HepG2 (cell line): ENCODE measurements at places on chromosomes 7 and 10.

DNA sequence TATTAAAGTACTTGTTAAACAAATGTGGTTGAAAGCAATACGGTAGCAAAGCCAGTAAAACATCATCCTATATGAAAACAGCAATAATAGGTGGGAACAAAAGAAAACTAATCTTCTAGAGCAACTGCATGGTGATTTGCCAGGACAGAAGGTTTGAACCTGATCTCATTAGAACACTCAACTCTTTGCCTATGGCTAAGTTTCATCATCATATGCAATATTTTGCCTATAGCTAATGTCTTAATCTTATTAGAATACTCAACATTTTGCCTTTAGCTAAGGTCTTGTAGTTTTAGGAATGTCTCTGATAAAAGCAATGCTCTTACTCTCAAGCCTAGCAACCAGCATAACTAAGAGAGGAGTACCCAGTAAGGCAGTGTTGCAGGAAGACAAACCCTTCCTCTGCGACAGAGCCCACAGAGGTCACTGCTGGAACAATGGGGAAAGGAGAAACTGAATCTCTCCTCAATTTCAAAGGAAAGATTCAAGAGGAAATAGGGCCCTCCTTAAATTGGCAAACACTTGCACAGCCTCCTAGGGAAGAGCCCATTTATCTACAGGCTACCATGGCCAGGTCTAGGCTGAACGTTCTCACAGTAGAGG lies 38.3 kb downstream of the CADPS2 start:
- DNase-seq = no peak

GRCh38 chr10:76942628-76943416 lies 694.8 kb downstream of the KCNMA1 start:
- DNase-seq = no peak

DNA sequence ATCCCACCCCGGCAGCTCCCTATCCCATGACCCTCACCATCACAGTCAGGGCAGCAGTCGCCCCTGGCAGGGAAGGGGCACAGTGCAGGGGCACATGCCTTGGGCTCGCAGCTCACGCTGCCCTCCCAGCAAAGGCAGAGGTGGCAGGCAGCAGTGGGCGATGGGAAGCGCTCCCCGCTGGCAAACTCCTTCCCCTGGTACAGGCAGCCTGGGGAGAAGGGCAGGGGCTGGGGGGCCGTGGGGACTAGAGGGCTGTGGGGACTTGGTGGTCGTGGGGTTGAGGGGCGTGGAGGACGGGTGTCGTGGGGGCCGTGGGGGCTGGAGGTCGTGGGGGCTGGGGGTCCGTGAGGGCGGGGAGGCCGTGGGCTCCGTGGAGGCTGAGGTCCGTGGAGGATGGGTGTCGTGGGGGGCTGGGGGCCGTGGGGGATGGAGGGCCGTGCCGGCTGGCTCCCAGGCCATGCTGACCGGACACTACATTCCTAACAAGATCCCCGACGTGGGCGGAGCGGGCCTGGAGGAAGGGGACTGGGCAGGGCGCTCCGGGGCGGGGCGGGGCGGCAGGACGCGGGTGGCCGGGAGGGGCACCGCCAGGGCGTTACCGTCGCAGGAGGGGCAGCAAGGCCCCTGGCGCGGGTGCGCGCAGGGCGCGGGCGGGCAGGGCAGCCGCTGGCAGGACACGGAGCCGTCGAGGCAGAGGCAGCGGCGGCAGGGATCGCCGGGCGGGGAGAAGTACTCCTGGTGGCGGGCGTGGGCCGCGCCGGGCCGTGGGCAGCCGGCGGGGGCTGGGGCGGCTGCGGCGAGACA lies 20.0 kb downstream of the KCP start:
- no peak for DNase-seq

DNA sequence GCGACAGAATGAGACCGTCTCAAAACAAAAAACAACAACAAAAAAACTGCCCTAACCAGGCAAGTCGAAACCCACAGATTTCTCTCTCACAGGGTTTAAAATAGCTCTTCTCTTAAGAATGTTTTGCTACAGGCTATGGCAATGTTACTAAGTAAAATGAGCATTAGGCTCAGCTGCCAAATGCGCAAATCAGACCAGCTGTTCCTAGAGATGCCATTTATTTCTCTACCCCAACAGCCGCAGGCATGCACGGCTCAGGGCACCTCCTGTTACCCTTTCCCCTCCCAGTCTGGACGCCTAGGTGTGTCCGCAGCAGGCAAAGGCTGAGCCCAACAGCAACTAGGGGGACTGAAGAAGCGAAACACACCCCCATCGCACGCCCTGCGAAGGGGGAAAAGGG lies 168.3 kb upstream of the MBL2 start:
- DNase-seq = no peak

GRCh38 chr10:112395809-112396530 lies 22.1 kb downstream of the ACSL5 start:
- no peak for DNase-seq

DNA sequence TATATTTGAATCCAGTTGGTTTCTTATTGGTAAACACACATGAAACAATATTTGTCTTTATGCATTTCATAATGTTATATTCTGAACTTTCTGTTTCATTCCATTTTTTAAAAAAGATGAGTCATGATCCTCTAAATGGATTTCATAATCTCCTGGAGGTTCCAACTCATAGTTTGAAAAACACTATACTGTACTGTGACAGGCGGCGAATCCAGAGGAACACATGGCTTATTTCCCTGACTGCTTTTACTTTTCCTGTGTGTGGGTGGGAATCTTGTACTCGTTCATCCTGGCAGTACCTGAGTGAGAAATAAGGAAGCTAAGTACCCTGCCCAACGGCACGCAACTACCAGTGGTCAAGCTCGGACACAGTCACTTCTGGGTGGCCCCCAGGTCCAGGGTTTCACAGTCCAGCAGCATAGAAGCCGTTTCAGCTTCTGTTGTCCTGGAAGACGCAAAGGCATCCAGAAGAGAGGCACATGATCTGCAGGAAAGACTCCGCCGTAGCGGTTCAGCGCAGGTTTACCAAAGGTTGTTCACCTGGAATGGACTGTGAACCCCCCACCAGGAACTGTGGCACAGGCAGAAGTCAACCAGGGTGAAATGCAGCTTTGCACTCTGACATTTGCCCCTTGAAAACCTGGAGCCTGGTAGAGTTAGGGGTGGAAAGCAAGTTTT lies 117.7 kb downstream of the CCNY start:
- DNase-seq = peak; percentile 32
